Putamen (tissue), 1 donor: ENCODE measurements at places on chromosomes 4 and X.
A peak's percentile ranks its signal among the peaks of the same experiment; 100 is the strongest.

GRCh38 chrX:10008483-10009056 is 41.4 kb downstream of the CLDN34 start:
- no peak for DNase-seq

- no peak for DNase-seq
Observed at GRCh38 chr4:81350040-81350439, 121.7 kb downstream of the RASGEF1B start.

DNA sequence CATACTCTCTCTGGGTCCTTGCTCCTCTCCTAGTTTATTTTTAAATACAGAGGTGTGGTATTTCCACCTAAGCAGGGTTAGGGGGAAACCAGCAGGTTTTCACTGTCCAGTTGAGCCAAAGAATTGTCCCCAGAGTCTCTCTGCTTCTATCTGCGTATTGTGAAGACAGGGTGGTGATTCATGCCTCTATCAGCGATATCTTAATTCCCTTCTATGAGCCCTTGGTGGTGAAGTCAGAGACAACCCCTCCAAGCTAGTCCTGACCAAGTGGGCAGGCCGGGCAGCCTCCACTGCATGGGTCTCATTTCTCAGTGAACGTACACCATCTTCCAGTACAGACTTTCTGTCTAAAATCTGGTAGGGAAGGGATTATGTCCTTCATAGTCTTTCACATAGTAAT is 100.5 kb upstream of the GPR34 start:
- DNase-seq = no peak

- no peak for DNase-seq
Observed at GRCh38 chr4:145681956-145682355, 2.0 kb downstream of the C4orf51 start.

DNA sequence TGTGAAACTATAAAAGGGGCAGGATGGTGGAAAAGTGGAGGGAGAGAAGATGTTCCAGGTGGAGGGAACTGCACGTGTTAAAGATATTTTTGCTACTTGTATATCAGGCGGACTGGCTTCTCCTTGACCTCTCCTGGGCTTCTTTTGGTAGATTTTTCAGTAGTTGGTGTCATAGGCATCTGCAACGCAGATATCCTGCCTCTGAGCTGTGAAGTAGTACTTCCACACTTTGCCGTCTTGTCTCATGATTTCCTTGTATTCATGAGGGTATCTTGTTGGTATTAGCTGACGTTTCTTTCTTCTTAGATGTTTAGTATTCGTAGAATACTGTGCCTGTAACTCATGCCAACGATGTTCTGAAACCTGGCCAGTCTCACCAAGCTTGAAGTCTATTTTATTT is 81.0 kb downstream of the WWC2 start:
- no peak for DNase-seq

DNA sequence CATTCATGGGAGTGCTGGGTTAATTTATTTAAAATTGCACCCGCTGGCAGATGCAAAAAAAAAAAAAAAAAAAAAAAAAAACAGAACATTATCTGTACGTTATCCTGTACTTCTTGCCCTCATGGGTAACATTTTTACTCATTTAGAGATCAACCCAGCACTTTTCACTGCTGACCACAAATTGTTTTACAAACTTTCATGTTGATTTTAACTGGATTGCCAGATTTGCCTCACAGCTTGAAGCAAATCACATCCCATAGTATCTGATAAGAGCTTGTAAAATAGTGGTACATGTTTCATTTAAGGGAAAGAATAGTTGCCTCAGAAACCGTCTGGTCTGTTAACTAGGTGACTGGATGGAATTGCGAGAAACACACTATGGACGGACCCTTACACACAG is 640.8 kb downstream of the TRIML1 start:
- DNase-seq = no peak

DNA sequence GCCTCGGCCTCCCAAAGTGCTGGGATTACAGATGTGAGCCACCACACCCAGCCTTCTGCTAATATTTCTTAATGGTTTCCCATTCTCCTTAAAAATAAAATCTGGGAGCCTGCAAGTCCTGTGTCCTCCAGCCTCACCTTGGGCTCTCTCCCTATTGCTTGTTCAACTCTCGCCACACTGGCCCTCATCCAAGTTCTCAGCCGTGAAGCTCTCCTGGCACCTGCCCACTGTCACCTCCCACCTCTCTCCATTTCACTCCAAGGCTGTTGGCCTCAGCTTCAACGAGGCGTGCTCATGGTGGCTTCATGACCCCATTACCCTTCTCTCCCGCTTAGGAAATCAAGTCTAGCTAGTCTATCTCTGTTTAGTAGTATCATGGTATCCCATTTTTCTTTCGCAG is 9.5 kb upstream of the ETNPPL start:
- no peak for DNase-seq

GRCh38 chr4:101439926-101440325 is 92.6 kb upstream of the PPP3CA start:
- no peak for DNase-seq

- peak; percentile 69 for DNase-seq
Observed at GRCh38 chr4:8403173-8403753, 37.3 kb downstream of the ACOX3 start.

- DNase-seq = no peak
Observed at GRCh38 chrX:134431894-134432293, 28.1 kb upstream of the HPRT1 start.

DNA sequence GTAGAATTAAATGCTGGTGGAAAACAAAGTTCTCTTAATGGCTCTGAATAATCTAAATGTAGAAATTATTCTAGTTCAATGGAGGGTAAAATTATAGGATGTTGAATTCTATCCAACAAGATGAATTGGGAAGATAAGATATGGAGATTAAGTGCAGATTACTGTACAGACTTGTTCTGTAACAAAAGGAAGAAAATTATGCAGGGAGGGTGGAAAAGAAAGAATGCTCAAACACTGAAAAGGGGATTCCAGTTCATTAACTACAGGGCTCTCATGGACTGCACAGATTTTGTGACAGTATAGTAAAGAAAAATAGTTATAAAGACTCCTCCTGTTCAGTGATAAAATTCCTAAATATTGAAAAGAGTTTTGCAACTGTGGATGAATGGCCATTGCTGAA is 1794.0 kb upstream of the PCDH7 start:
- no peak for DNase-seq

- no peak for DNase-seq
Observed at GRCh38 chr4:46836584-46836983, 72.5 kb downstream of the COX7B2 start.

GRCh38 chr4:115660465-115660864 is 547.0 kb upstream of the NDST4 start:
- DNase-seq = no peak

DNA sequence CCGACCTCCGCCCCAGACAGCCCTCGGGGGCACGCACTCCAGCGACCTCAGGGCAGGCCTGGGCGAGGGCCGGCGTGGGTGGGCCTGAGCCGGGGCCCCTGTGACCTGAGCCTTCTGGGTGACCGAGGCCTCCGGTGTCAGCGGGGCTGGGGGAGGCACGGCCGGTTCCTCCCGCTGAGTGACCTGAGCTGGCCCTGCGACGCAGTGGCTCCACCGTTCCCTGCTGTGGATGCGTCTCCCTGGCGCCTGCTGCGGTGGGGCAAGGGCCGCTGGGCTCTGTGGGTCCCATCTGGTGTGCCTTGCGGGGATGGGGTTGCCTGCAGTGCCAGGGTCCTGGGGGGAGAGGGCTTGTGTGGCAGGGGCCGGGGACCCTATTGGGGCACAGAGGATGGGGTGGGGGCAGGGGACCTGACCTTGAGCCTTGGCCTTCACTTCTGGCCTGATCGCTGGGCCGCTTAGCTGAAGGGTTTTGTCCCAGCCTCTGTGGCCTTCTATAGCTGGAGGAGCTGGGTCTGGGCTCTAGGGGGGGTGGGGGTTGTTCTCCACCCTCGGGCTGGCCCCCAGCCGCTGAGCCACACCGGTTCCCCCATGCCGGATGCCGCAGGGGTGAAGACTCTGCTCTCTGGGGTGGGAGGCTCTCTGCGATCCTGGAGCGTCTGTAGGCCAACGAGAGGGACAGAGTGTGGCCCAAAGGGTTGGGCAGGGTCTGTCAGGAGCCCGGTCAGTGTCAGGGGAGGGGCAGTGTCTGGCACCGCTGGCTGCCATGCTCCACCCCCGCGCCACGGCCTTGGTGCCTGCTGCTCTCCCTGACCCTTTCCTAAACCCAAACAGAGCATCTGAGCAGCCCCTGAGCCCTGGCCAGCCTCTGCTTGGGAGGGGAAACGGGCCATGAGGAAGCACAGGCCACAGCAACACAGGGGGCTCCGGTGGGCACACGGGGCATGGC is 2.3 kb downstream of the NAT8L start:
- DNase-seq = no peak

DNA sequence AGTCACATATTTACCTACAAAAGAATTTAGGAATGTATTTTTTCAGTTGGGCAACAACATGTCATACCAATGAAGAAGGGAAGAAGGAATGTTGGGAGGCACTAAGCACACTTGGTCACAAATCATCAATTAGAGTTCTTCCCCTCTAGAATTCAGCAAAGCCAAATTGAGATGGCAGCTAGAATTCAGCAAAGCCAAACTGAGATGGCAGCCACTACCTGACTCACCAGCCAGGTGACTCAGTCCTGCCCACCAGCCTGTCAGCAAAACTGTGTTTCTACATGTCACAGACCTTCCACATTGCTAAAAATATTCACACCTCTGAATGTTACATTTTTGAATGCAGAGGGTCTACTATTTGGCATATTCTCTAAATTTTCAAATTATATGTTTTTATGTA is 63.2 kb upstream of the NOCT start:
- DNase-seq = peak; percentile 49

- peak; percentile 23 for DNase-seq
Observed at GRCh38 chrX:25144043-25144940, 128.5 kb upstream of the ARX start.

DNA sequence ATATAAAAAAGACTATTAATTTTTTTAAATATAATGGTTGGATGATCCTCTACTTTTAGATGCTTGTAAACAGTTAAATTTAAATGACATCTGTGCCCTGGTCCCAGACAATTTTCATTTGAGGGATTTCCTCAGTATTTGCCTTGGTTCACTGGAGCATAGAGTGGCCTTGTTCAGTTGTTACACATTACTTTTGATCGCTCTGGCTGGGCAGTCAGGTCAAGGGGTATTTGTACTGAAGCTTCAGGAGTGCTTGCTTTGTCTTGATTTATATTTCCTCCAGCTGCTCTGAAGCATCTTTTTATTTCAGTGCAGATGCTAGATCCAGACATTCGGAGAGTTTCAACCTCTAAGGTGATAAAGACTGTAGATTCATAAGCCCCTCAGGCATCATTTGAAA is 50.0 kb downstream of the COMMD8 start:
- no peak for DNase-seq

- peak; percentile 91 for DNase-seq
Observed at GRCh38 chr4:175705407-175705806, 106.7 kb downstream of the GPM6A start.

DNA sequence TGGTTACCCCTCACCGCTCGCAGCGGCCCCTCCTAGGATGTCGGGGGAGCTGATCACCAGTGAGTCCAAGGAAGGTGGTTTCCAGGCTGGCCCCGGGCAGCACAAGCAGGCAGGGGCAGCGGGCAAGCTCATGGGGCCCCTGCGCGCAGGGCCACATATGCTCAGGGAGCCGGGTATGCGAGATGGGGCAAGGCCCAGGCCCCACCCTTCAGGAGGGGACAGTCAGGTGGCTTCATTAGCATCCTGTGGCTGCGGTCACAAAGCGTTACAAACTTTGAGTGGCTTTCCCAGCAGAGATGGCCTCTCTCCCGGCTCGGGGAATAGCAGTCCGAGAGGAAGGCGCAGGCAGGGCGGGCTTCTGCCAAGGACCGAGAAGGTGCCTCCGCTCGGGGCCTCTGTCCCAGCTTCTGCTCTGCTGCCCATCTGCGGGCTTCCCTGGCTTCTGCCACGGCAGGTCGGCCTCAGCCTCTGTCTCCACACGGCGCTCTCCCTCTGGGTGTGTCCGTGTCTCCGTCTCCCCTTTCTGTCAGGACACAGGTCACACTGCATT is 13.5 kb downstream of the ABCD1 start:
- no peak for DNase-seq

DNA sequence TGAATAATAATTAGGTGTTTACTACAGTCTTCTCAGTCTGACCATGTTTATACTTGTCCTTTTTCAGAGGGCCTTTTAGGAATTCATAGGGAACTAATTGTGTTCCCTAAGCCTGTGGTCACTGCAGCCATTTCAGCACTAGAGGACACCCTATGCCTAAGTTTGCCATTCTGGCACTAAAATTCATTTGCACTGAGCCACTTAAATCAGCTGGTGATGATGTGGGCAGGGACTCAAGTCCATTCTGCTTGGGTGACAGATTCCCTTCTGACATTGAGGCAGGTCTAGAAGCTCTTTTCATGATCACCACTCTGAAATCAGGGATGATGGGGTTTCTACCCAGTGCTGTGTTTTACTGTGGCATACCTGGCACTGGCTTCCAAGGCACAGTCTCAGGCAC is 1178.9 kb upstream of the DIAPH2 start:
- no peak for DNase-seq
